AG09309 (cell line): ENCODE measurements at places on chromosomes 2 and 18.

DNA sequence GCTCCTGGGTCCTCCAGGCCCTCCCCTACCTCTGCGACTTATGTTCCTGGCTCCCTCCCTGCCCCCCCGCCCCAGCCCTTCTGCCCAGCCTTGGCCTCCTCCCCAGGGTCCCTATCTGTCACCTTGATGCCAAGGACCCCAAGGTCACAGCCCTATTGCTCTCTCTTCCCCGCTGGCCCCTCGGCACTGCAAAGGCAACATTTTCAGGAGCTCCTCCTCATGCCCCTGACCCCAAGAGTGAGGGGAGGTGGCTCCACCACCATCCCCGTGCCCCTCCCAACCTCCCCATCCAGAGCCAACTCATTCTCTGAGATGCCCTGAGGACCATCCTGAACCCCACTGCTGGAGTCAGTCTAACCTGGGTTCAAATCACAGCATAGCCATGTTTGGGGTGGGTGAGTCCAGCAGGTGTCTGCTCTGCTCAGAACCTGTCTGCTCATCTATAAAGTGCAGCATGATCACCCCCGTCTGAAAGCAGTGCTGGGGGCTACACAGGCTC, 11.7 kb downstream of the LIMS2 start:
- DNase-seq, result no peak

GRCh38 chr18:54561706-54562267, 29.3 kb upstream of the DYNAP start:
- no peak for DNase-seq

- peak; percentile 59 for DNase-seq
Measured at GRCh38 chr2:178404368-178404767, 46.6 kb downstream of the PRKRA start.

- DNase-seq, result no peak
Measured at GRCh38 chr2:69577467-69578197, 65.9 kb downstream of the AAK1 start.

DNA sequence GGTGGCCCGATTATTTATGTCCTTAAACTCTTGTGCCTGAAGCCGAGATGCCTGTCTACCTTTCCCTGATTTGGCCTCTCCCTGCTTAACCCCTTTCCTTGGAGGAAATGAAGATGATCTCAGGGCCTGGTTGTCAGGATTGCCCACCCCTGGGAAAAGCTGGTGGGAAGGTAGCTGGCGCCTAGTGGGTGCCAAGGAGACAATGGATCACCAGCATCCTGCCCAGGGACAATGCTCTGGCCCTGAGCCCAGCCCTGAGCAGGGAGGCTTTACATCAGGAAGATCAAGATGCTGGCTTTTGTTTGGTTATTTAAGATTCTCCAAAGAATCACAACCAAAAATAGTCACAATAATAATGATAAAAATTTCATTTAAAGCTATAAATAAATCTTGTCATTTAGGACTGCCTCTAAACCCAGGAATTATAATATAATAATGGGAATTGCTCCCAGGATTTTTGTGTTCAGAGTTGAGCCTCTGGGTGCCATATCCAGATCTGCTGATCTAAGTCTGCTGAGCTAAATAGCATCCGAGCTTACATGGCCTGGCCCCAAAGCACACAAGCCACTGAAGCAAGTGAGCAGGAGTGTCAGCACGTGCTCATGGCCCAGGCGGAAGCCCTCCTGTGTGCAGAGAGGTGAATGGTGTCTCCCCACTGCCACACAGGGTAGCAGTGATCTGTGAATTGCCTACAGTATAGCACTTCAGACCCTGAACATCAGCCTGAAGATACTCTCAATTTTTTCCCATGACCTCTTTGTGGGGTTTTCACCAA, 57.8 kb upstream of the MAP3K20 start:
- no peak for DNase-seq

GRCh38 chr2:208315081-208315788, 49.2 kb downstream of the PIKFYVE start:
- peak; percentile 8 for DNase-seq

DNA sequence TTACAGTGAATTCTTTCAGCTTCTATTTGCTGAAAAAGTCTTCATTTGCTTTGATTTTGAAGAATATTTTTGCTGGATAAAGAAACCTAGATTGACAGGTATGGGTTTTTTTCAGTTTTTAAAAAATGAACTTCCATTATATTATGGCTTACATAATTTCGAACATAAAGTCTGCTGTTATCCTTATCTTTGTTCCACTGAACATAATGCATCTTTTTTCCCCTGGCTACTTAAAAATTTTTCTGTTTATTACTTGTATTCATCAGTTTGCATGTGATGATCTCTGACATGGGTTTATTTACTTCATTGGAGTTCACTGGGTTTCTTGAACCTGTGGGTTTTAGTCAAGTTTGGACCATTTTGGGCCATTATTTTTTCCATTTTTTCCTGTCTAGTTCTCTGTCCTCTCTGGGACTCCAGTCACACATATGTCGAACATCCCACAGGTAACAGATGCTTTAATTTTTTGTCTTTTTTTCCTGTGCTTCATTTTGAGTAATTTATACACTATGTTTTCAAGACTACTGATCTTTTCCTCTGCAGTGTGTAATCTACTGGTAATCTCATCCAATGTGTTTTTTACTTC, 33.1 kb downstream of the SEC11C start:
- DNase-seq, result no peak

DNA sequence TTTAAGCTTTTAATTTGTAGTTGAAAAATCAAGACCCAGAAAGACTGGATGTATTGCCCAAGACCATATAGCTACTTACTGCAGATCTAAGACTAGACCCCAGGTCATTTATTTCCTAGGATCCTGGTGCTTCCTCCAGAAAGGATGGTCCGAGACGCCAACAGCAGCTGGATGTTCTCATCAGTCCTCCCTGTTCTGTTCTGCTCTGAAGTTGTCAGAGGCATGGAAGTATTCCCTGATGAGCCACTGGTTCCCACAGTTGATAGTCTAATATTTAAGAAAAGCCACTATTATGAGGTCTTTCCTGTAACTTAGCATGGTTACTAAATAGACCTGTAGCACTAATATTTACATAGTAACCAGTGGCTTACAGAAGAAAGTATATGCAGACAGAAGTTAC, 393.5 kb downstream of the MTX2 start:
- no peak for DNase-seq

DNA sequence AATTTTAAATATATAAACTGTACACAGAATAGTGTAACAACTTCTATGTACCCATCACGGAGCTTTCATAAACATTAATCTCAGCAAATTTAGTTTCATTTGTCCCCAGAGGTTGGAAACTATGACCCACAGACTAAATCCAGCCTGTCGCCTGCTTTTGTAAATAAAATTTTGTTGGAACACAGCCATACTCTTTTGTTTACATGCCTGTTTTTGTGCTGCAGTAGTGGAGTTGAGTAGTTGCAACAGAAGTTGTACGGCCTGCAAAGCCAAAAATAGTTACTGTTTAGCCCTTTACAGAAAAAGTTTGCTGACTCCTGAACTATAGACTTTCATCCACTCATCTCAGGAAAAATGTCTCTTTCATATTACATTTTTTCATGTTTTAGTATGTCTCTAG, 39.8 kb downstream of the RBM45 start:
- DNase-seq, result no peak

DNA sequence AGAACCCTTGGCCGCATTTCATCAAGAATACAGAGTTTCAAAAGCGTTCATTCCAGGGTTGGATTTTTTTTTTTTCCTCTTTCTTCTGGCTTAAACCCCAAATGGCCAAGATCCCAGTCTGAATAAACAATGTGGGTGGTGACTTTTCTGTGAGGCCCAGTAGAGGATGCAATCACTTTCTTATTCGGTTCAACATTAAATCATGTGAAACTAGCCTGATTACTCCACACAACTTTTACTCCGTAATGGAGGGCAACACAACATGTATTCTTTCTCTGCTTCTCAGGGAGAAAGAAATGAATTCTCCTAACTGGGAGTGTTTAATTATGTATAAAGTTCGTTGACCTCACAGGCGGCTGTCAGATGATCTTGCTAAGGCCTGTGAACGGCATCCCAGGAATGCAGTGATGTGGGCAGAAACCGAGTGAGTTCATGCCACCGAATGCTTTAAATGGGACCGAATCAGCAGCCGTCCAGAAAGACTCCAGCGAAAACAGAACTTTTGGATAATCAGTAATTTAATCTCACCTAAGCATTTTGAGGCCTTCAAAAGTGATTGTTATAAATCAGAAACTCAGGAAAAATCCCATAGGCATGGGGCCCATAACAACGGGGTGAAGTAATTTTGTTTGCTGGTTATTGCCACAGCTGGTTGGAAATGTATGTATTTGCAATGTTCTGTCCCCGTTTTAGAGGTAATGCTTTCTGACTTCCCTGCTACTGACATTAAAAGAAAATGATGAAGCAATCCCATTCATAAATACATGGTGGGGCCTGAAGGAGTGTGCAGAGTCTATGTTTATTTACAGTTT, 81.5 kb downstream of the BCL2 start:
- peak; percentile 68 for DNase-seq

GRCh38 chr2:105255979-105256378, 14.4 kb downstream of the GPR45 start:
- no peak for DNase-seq

DNA sequence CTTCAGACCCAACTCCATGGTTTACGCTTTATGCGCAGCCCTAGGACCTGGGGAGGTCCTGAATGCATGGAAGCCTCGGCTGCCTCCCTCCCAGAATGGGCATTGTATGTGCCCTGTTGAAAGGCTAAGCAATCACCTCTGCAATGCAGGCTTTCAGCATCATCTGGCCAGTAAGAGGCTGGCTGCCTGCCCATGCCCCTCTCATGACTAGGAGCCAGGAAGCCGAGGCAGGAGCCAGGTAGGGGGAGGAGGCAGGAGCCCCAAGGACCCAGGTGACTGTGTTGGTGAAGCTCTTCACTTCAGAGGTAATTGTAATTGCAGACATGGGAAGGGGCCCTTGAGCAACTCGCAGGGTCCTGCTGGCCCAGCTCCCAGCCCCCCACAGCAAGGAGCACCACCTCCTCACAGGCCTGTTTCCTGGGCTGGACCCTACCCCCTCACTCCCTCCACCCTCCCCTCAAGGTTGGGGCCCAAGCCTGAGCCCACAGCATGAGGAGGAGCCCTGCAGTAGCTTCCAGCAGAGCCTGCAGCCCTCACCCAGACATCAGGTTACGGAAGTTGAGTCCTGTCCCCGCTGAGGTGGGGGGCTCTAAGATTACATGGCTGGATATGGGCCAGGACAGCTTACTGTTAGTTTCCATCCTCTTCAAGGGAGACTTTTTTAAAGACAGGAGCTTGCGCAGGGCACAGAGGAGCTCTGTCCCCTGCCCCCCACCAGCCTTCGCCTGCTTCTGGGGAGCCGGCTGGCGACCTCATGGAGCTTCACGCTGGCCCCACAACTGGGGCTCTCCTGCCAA, 21.9 kb downstream of the CRACDL start:
- DNase-seq, result no peak

DNA sequence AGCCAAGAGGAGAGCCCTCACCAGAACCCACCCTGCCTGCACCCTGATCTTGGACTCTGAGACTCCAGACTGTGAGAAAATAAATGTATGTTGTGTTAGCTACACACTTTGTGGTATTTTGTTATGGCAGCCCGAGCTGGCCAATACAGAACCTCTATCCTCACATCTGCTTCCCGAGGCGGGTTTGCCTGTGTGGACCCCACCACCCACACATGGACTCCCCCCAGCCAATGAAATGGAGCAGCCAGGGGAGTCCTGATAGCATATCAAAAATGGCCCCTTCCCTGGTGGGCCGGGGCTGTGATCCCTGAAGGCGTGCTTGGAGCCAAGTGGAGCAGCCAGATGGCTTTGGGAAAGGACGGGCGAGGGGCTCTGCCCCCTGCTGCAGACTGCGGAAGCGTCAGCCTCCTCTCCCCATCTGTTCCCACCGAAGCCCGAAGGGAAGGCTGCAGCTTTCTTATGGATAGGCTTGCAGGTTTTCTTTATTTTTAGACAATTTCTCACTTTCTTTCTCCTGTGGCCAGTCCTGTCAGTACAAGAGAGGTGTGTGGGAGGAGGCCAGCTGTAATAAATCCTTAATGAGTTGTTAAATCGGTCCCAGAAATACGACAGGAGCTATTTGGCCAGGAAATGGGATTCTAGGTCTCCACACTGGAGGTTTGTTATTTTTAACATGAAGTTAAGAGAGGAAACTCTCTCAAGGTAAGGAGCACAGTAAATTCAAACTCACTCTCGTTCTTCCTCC, 34.4 kb downstream of the TEX51 start:
- DNase-seq, result no peak

- DNase-seq, result no peak
Measured at GRCh38 chr2:239506961-239507360, 106.1 kb upstream of the HDAC4 start.

GRCh38 chr18:10025711-10026670, 112.2 kb downstream of the VAPA start:
- DNase-seq, result no peak

- no peak for DNase-seq
Measured at GRCh38 chr18:72752220-72752619, 115.6 kb downstream of the NETO1 start.

DNA sequence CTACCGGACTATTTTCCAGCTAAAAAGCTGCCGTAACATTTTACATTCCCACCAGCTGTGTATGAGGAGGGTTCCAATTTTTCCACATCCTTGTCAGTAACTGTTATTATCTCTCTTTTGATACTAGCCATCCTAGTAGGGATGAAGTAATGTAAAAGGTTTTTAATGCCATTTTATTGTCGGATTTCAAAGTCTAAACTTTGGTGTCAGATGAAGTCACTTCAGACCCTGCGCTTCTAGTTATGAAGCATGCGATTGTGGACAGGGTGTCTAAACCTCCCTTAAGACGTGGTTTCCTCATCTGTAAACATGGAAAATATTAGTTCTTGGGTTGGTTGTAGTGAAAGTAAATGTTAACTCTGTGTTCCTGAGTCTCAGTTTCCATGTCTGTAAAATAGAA, 4.7 kb downstream of the DGKD start:
- no peak for DNase-seq

- DNase-seq, result no peak
Measured at GRCh38 chr2:100821911-100822265, 1.9 kb downstream of the NPAS2 start.

DNA sequence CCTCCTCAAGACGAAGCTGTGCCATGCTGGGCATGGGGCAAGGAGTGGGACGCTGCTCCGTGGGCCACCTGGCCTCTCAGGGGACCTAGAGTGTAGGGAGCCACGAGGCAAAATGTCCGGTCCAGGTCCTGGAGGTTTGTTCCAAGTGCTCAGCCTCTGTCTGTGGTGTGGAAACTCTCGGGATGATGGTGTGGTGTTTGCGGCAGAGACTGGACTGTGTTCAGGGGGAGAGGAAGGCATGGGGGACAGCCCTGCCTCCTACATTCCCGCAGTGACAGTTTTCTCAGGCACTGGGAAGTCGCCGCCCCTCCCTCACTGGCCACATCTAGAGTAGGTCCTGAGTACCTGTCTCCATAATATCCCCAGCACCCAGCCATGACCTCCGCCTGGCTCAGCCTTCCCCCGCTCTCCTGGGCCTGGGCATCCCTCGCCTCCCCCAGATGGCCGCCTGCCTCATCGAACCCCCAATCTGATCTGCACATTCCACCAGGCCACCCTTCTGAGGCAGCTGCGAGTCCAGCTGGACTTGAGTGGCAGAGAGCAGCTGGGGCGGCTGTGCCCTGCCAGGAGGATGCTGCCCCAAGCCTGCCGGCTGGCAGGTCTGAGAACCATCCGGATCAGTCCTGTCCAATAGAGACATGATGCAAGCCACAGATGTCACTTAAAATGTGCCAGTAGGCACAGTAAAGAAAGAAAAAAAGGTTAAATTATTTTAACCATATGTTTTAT, 6.2 kb downstream of the KCNIP3 start:
- DNase-seq, result no peak

- DNase-seq, result no peak
Measured at GRCh38 chr2:77314721-77315120, 207.5 kb downstream of the LRRTM4 start.
